Posterior vena cava (tissue), 2 donors: ENCODE measurements at places on chromosomes 6 and 20. TPM values are rescaled to one million over a fixed set of nuclear protein-coding genes. Genes with fewer than 3 reads are reported as not detected.

NKAIN2 gene
- 0.81 TPM for total RNA-seq

SLC22A3 gene
- total RNA-seq = 26.6 TPM

GRCh38 chr6:144049386-144049785, 41.3 kb upstream of the PLAGL1 start:
- no peak for DNase-seq

GRCh38 chr6:160254467-160255312, 3.9 kb downstream of the SLC22A2 start:
- no peak for DNase-seq

CABLES2 gene
- total RNA-seq = 3.8 TPM

STX11 gene
- total RNA-seq = 10.5 TPM

PET117 gene
- 9.6 TPM for total RNA-seq

DNA sequence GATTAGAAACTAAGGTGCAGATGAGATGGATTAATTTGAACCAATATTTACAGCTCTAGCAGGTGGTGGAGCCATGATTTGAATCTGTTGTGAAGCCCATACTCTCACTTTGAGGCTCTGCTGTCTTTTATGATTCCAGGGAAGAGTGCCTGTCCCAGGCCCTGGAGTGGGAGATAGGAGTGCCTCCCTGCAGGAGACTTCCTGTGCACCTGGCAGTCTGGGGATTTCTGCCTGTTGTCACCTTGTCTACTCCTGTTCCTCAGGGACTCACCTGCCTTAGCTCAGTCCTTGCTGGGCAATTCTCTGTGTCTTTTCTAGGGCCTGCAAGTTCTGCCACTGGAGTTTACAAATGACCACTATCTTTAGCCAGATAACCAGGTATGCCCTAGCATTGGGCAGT, 46.3 kb downstream of the SCAND1 start:
- DNase-seq = no peak

PRRT1 gene
- total RNA-seq = 3.6 TPM

GRCh38 chr20:59376109-59376841, 75.9 kb downstream of the EDN3 start:
- no peak for DNase-seq

GRCh38 chr20:16612706-16613105, 39.5 kb upstream of the KIF16B start:
- no peak for DNase-seq

GRCh38 chr6:69796073-69796641, 653 bp downstream of the LMBRD1 start:
- no peak for DNase-seq

DNA sequence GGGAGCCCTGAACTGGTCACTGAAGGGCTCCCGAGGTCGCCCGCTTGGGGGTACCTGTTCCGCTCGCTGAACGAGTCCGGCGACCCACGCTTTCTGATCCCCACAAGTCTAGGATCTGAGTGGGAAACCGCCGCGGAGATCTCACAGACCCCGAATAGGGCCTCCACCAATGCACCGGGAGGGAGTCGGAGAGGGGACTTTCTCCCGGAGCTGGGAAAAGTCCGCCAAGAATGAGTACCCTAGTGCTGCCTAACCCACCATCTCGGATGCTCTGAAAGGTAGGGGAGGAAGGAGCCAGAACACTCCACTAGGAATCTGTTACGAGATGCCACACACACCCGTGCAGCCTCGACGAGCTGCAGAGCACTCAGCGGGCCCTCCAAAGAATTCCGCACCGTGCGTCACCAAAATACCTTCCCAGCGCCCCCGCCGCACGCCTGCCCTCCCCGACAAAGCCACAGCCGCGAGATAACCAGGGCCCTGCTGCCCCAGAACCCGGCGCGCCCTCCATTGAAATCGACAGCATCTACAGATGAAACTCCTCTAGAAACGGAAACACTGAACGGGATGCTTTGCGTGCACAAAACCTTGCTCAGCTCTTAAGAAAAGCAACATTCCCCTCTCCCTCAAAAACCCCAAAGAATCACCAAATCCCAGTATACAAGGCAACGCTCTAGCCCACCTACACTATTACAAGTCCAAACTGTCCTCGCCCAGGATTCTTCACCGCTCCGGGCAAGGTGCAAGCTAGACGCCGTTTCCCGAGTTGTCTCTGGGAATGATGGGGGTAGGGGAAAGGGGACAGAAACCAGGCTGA, 686 bp downstream of the COL12A1 start:
- peak; percentile 89 for DNase-seq

GRCh38 chr6:169689287-169689686, 12.5 kb downstream of the WDR27 start:
- DNase-seq = no peak

- no peak for DNase-seq
Observed at GRCh38 chr6:15449011-15449410, 203.1 kb downstream of the JARID2 start.

- DNase-seq = no peak
Observed at GRCh38 chr6:108227290-108227689, 33.5 kb downstream of the SNX3 start.
